ENCODE measurements at places on chromosomes 11 and 22.

GRCh38 chr22:32562401-32562800 lies 87.8 kb downstream of the FBXO7 start:
- DNase-seq: no peak

DNA sequence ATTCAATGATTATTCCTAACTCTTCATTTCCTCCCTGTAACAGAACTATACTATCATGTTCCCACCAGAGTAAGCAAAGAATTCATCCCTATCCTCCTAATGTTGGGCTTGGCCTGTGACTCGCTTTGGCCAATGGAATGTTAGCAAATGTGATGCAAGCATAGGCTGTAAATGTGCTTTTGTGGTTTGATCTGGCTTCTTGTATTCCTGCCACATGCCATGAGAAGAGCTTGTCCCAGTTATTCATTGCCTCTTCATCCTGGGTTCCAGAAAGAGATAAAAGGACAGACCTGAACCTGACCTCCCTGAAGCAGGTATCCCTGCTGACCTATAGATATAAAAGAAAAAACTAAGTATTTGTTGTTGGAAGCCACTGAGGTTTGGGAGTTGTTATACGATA lies 51.0 kb downstream of the SYTL2 start:
- peak; percentile 86 for DNase-seq

GRCh38 chr22:49234459-49234858 lies 593.2 kb downstream of the BRD1 start:
- no peak for DNase-seq

GRCh38 chr11:77502346-77502905 lies 28.5 kb upstream of the PAK1 start:
- DNase-seq: no peak
